ENCODE measurements at places on chromosomes 13 and 19.

- no peak for DNase-seq
These were observed 265.9 kb downstream of the MYO16 start for GRCh38 chr13:108895220-108895704.

GRCh38 chr13:107886118-107886517 lies 329.2 kb downstream of the LIG4 start:
- no peak for DNase-seq

GRCh38 chr13:78845656-78846365 lies 186.9 kb upstream of the OBI1 start:
- DNase-seq, result no peak

DNA sequence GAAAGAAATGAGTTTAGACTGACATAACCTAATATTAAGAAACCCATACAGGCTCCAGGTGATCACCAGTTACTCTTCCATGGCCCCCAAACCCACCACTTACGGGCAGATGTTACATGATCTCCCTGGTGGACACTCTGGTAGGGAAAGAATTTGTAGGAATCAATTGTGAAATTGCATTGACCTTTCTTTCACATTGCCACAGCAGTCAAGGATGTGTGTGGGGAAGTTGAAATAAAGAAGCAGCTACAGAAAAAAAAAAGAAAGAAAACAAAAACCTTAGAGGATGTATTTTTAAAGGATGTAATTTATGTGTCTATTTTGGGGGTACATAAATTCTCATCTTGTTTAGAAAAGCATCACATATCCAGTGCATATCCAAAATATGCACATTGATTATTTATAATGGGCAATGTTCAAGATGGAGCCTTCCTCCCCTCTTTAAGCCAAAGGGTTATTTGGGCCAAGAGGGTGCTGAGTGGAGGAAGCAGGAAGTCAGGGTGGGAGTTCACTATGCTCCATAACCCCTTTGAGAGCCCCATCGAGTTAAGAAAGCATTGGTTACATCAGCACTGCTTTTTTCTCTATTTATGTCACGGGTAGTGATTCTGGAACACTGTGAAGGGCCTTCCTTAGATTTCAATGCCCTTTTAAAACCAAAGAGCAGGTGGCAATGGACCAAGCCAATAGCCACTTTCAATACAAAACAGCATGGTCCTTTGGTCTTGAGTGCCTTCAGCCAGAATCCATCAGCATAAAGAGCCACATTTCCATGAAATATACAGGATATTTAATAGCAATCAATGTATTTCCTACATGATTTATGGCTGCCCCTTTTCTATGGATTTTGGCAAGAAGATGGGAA lies 169.6 kb downstream of the LACC1 start:
- DNase-seq, result no peak

- DNase-seq, result no peak
These were observed 76.9 kb downstream of the FOXO1 start for GRCh38 chr13:40589285-40590109.

- peak; percentile 58 for DNase-seq
These were observed 6.7 kb upstream of the ZNF761 start for GRCh38 chr19:53424968-53425597.

DNA sequence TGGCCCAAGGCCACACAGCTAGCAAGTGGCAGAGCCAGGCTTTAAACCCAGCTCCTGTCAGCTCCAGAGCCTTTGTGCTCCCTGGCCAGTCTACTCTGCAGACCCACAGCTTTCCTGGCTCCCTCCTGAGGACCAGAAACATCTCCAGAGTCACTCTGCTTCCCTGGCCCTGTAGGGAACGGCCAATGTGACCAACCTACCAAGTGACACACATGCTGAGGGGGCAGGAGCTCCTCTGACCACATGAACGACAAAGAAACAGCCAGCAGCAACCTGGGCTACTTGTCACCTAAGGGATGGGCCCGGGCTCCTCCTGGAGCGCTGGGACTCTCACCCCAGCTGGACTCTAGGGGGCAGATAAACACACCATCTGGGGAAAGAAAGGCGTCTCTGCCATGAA lies 19.3 kb downstream of the PEG3 start:
- DNase-seq, result no peak

DNA sequence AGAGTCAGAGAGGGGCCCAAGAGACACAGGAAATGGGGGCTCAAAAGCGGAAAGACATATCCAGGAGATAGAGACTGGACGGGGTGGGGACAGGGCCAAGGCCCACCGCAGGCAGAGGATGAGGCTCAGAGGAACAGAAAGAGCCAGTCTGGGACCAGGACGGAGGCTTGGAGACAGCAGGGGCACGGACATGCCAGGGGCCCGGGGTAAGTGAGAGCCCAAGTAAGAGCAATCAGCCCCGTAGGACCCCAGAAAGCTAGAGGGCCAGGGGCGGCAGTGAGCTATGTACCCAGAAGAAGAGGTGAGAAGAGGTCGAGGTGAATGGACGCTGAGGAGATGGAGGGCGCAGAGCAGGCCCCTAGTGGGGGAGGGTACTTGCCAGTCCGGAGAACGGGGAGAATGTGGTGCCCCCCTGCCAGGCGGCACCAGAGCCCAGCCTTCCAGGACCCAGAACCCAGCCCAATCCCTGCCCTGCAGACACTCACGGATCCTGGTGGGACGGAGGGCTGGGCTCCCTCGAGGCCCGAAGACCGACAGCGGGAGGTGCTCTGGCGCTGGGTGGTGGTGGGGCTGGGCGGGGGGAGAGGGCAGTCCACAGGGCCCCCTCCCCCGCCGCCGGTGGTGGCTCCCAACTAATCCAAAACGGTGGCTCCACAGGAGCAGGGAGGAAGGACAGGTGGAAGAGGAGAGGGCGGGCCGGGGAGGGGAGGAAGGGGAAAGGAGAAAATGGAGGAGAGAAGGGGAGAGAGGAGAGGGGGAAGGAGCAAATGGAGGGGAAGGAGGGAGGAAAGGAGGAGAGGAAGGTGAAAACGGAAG lies 1.0 kb downstream of the GRIK5 start:
- DNase-seq, result no peak
